ENCODE measurements at places on chromosomes 16 and 17. TPM values are rescaled to one million over a fixed set of nuclear protein-coding genes. Genes with fewer than 3 reads are reported as not detected.

The PITPNM3 gene
- polyA plus RNA-seq = 0.67 TPM

The CDH1 gene
- polyA plus RNA-seq = 9.6 TPM

The KRT10 gene
- 39.3 TPM for polyA plus RNA-seq

The GDPD3 gene
- polyA plus RNA-seq = 22.8 TPM

The PLEKHG4 gene
- polyA plus RNA-seq = 2.1 TPM

The GDE1 gene
- 55.0 TPM for polyA plus RNA-seq

The FBXL16 gene
- polyA plus RNA-seq = not detected

The WNT9B gene
- polyA plus RNA-seq = not detected

The PRR29 gene
- polyA plus RNA-seq = 0.10 TPM

The NPIPA2 gene
- polyA plus RNA-seq = 1.6 TPM

The SPECC1 gene
- polyA plus RNA-seq = 37.4 TPM

The SDR42E2 gene
- polyA plus RNA-seq = 0.10 TPM

The ZC3H18 gene
- polyA plus RNA-seq = 19.3 TPM

GRCh38 chr16:85465328-85466303 lies 147.5 kb upstream of the GSE1 start:
- H3K4me3 ChIP-seq = no peak overlapping the region
- no peak overlapping the region for H3K27ac ChIP-seq
- DNase-seq = no peak

- no peak overlapping the region for H3K27ac ChIP-seq
- DNase-seq = no peak
- H3K27me3 ChIP-seq = no peaks in the 10 kb centered on the region
- H3K36me3 ChIP-seq = no peaks in the 10 kb centered on the region
These were observed 54.7 kb downstream of the SKAP1 start for GRCh38 chr17:48375356-48375755.

- H3K4me3 ChIP-seq = no peak overlapping the region
- H3K36me3 ChIP-seq = no peaks in the 10 kb centered on the region
- H3K27ac ChIP-seq = no peak overlapping the region
- no peaks in the 10 kb centered on the region for H3K4me1 ChIP-seq
These were observed 15.3 kb downstream of the SRR start for GRCh38 chr17:2319051-2319450.

- no peaks in the 10 kb centered on the region for H3K4me1 ChIP-seq
- DNase-seq = no peak
- H3K27me3 ChIP-seq = no peaks in the 10 kb centered on the region
These were observed 4.8 kb upstream of the HOXB8 start for GRCh38 chr17:48619826-48620449.

- no peaks in the 10 kb centered on the region for H3K4me1 ChIP-seq
- H3K27me3 ChIP-seq = no peaks in the 10 kb centered on the region
- H3K4me3 ChIP-seq = no peak overlapping the region
- H3K27ac ChIP-seq = no peak overlapping the region
These were observed 17.2 kb downstream of the MRC2 start for GRCh38 chr17:62644487-62645173.

DNA sequence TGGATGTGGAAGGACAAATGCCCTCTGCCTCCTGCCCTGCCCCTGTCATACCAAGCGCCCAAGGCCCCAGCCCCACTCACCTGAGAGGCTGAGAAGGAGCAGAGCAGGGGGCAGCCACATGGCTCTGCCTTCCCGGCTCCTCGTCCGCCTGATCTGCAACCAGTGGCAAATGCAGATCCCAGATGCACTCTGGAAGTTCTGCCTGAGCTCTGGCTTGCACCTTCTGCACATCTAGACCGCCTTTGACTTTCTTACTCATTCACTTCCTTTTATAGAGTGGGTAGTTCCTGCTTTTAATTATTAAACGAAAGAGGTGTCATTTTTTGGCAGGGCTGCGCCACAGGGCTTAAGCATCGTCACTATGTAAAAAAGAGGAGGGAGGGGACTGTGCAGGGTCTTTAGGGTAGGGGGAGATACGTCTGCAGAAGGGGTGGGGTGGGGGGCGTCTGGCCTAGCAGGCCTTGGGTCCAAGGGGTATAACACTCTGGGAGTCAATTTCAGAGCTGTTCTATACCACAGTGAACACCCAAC lies at the start of gene CD300LB:
CD300LB (minus strand) TSS at position 245 of the 531 bp plus-strand sequence; CDS start at position 120, 125 bp downstream.
- no peaks in the 10 kb centered on the region for H3K27me3 ChIP-seq
- H3K36me3 ChIP-seq = no peaks in the 10 kb centered on the region
- peak; percentile 64 for DNase-seq
- no peak within 1 kb of the TSS for H3K27ac ChIP-seq
- no peaks in the 10 kb centered on the region for H3K4me1 ChIP-seq

GRCh38 chr17:8890671-8891070 lies 23.2 kb upstream of the PIK3R6 start:
- no peak overlapping the region for H3K4me3 ChIP-seq
- H3K36me3 ChIP-seq = no peaks in the 10 kb centered on the region
- no peaks in the 10 kb centered on the region for H3K4me1 ChIP-seq
- no peaks in the 10 kb centered on the region for H3K27me3 ChIP-seq

DNA sequence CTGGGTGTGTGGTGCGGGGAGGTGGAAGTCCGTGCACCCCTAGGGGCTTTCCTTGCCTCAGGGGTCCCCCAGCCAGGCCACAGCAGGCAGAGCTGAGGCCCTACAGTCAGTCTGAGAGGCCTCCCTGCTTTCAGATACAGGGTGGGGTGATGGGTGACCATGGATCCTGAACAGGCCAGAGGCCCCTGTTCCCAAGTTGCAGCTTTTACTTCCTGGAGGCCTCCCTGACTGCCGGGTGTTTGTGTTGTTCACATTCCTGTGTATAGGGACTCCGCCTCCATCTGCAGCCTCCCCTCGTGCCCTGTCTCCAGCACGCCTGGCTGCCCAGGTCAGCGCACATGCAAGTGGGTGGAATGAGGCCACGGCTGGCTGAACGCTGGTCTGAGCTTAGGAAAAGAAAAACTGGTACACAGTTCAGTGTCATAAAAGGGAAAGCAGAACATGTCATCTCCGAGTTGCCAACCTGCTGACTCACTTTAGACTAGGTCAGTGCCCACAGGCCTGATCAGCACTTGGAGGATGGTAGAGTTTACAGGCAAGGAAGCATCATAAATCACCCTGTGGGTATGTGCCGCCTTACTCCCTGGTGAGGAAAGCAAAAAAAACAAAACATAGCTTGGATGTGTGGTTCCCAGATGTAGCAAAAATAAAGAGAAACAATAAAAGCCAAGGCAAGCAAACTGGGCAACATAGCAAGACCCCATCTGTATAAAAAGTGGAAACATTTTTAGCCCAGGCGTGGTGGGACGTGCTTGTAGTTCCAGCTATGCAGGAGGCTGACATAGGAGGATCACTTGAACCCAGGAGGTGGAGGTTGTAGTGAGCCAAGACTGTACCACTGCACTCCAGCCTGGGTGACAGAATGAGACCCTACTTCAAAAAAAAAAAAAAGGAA lies 6.2 kb upstream of the SLC7A6 start:
- peak; percentile 73 for DNase-seq
- H3K4me1 ChIP-seq = no peaks in the 10 kb centered on the region
- H3K27ac ChIP-seq = peak overlapping the region; percentile 17

GRCh38 chr16:11556945-11557720 lies 29.6 kb downstream of the LITAF start:
- no peak overlapping the region for H3K4me3 ChIP-seq
- DNase-seq = no peak
- H3K4me1 ChIP-seq = no peaks in the 10 kb centered on the region

- H3K36me3 ChIP-seq = no peaks in the 10 kb centered on the region
- H3K27me3 ChIP-seq = no peaks in the 10 kb centered on the region
- no peak overlapping the region for H3K27ac ChIP-seq
- DNase-seq = no peak
These were observed 330.3 kb downstream of the SEC14L1 start for GRCh38 chr17:77470800-77471733.

DNA sequence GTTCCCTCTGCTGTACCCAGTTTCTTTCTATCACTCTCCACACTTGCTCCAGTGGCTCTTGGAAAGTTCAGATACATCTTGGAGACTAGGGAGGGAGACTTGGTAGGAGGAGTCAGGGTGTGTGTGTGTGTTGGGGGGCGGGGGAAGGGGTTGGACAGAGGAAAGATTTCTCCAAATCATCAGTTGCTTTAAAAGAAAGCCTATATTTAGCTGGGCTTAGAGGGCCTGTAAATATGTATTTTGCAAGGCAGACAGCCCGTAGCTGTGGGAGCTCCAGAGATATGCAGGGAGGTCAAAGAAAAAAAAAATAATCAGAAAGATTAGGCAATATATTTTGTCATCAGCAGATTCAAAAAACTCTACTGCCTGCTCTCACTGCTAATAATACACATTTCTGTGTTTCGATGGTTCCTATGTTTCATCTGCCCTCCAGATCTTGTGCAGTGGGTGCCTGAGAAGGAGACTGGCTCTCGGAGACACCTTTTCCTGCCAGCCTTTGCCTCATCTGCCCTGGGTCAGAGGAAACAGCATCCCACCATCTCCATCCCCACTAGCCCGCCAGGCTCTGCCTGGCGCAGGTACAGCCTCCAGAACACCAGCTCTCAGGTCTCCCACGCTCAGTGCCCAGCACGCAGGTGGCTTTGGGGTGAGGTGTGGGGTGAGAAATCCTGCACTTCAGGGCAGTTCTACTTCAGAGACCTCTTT lies 4.8 kb upstream of the PPP1R9B start:
- H3K27ac ChIP-seq = peak overlapping the region; percentile 59
- H3K4me3 ChIP-seq = no peak overlapping the region
- peaks cover 6% of the 10 kb centered on the region for H3K4me1 ChIP-seq
- peak; percentile 78 for DNase-seq

DNA sequence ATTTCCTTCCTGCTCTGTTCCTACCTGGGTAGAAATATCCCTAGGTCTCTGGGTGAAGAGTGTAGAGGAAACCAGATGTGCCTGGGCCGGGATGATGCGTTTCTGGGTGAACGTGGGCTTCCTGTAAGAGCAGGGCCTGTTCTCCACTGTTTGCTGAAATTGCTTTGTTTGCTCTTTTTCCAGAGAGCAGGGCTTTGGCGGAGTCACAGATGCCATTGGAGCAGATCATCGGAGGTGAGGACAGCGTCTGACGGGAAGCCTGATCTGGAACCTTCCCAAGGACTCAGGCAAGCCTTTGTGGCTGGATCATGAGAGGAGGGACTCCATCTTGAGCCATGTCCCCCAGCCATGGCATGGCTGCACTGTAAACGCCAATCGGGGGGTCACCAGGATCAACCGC lies 15.4 kb downstream of the DHODH start:
- no peaks in the 10 kb centered on the region for H3K4me1 ChIP-seq
- no peak for DNase-seq
- no peak overlapping the region for H3K27ac ChIP-seq
- H3K36me3 ChIP-seq = peaks cover 3% of the 10 kb centered on the region
- no peaks in the 10 kb centered on the region for H3K27me3 ChIP-seq

GRCh38 chr16:78436846-78437245 lies 337.4 kb downstream of the WWOX start:
- H3K4me1 ChIP-seq = no peaks in the 10 kb centered on the region
- H3K27ac ChIP-seq = no peak overlapping the region

GRCh38 chr17:80261159-80261894 lies 675 bp downstream of the RNF213 start:
- no peaks in the 10 kb centered on the region for H3K4me1 ChIP-seq
- peak; percentile 86 for DNase-seq
- peak overlapping the region; percentile 69 for H3K27ac ChIP-seq
- H3K4me3 ChIP-seq = peak overlapping the region; percentile 90
- no peaks in the 10 kb centered on the region for H3K36me3 ChIP-seq

- H3K4me1 ChIP-seq = peaks cover 2% of the 10 kb centered on the region
- DNase-seq = no peak
- no peak overlapping the region for H3K4me3 ChIP-seq
- H3K27ac ChIP-seq = peak overlapping the region; percentile 21
- no peaks in the 10 kb centered on the region for H3K27me3 ChIP-seq
These were observed 57.3 kb downstream of the TEX2 start for GRCh38 chr17:64205804-64206203.

DNA sequence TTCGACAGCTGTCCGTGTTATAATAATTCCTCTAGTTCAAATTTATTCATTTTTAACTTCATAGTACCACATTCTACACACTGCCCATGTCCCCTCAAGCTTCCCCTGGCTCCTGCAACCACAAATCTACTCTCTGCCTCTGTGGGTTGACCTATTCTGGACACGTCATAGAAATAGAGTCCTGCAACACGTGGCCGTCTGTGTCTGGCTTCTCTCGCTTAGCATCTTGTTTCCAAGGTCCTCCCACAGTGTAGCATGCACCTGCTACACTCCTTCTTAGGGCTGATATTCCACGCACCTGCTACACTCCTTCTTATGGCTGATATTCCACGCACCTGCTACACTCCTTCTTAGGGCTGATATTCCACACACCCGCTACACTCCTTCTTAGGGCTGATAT lies 16.5 kb downstream of the SCGB1C2 start:
- DNase-seq = peak; percentile 3
- no peak overlapping the region for H3K27ac ChIP-seq
- no peaks in the 10 kb centered on the region for H3K27me3 ChIP-seq
- no peak overlapping the region for H3K4me3 ChIP-seq
- no peaks in the 10 kb centered on the region for H3K36me3 ChIP-seq

- DNase-seq = peak; percentile 68
- H3K4me1 ChIP-seq = no peaks in the 10 kb centered on the region
- H3K27ac ChIP-seq = no peak overlapping the region
- H3K36me3 ChIP-seq = no peaks in the 10 kb centered on the region
- no peaks in the 10 kb centered on the region for H3K27me3 ChIP-seq
These were observed 95.1 kb downstream of the TBC1D16 start for GRCh38 chr17:79940459-79941087.

- DNase-seq = peak; percentile 58
- H3K27ac ChIP-seq = no peak overlapping the region
- no peaks in the 10 kb centered on the region for H3K36me3 ChIP-seq
- no peaks in the 10 kb centered on the region for H3K27me3 ChIP-seq
- H3K4me3 ChIP-seq = no peak overlapping the region
- no peaks in the 10 kb centered on the region for H3K4me1 ChIP-seq
These were observed 14.7 kb downstream of the CA7 start for GRCh38 chr16:66858740-66859396.

- no peak overlapping the region for H3K4me3 ChIP-seq
- H3K36me3 ChIP-seq = no peaks in the 10 kb centered on the region
- no peak overlapping the region for H3K27ac ChIP-seq
- no peak for DNase-seq
- no peaks in the 10 kb centered on the region for H3K27me3 ChIP-seq
These were observed 49.7 kb downstream of the SMG6 start for GRCh38 chr17:2253768-2254406.

DNA sequence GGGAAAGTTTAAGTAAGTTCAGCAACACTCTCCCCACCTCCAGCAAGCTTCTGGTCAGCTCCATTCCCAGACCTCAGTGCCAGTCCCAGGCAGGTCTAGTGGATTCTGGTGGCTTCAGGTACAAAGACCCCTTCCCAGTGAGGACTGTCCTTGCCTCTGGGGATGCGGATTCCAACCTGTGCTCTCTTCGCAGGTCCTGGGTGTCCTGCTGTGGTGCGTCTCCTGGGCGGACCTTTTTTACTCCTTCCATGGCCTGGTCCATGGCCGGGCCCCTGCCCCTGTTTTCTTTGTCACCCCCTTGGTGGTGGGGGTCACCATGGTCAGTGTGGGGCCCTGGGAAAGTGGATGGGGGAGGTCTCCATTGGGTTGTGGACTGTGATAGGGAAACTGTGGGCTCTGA lies 21.8 kb downstream of the ABCC3 start:
- H3K27me3 ChIP-seq = no peaks in the 10 kb centered on the region
- H3K27ac ChIP-seq = no peak overlapping the region
- DNase-seq = peak; percentile 66
- H3K4me1 ChIP-seq = no peaks in the 10 kb centered on the region

Measured in aorta (tissue), 5 donors.